ENCODE measurements at places on chromosomes 2 and 18.

- no peak for DNase-seq
Observed at GRCh38 chr2:105625632-105626031, 119.1 kb upstream of the NCK2 start.

DNA sequence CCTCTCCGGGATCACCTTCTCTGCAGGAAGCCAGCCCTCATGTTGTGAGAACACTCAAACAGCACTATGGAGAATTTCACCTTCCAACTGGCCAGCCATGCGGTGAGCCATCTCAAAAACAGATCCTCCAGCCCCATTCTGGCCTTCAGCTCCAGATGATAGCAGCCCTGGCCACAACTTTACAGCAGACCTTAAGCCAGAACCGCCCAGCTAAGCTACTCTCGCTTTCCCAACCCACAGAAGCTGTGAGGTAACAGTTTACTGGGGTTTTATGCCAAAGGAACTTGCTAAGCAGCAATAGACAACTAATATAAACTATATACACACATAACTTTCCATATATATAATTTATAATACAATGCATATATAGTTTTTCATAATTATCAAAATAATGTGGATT, 11.6 kb upstream of the PTPN4 start:
- no peak for DNase-seq

GRCh38 chr2:174750923-174751441, 13.3 kb downstream of the CHRNA1 start:
- no peak for DNase-seq

- no peak for DNase-seq
Observed at GRCh38 chr18:8610459-8610851, 1.2 kb downstream of the RAB12 start.

DNA sequence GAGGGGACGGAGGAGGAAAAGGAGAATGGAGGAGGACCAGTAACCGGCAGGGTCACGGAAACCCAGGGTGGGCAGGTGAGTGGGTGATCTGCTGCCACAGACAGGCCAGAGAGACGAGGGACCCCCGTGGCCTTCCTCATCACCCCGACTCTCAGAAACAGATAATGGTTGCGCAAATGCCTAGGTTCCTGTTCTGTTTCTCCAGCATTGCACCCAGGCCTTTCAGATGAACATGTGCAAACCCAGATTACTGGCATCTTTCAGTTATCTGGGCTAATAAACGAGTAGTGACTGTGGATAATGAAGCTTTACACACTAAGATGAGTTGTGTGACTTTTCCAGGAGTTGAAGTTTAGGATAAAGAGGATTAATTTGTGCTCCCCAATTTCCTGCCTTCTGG, 46.5 kb downstream of the TET3 start:
- DNase-seq: no peak

DNA sequence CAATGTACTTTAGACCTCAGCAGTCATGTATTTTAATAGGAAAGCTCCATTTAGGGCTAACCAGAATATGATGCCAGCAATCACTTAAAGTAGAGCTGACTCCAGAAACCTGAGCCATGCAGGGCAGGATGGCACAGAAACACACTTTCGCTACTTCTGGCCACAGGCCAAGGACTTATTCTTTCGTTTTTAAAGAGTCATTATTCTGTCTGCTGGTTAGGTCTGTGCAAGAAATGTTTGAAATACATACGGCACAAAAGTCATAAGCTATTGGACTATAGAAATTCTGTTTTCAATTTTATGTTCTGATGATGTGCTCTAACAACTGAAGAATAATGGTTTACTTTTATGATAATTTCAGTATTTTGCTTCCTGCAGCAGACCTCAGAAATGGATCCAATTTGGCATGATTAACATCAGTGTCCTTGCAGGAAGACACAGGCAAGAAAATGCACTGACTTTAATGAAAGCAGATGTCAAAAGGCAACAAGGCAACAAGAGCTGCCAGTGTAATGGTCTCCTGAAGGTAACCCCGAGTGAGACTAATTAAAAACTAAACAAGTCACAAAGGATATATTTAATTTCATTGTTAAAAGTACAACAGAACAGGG, 114.4 kb upstream of the CHRNA1 start:
- DNase-seq: no peak

DNA sequence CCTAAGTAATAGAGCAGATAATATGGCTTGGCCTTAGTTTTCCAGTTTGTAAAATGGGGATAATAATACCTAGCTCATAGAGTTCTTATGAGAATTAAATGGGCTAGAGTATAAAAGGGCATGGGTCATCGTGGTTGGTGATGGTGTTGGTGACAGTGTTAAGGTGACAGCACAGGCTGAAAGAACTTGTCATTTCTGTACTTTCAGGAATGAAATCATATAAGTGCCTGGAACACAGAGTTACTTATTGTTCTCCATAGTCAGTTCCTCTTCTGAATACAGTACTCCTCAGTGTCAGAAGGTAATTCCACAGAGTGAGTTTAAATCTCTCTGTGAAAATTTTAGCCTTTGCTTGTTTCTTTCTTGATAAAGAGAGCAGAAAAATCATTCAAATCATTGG, 42.4 kb downstream of the KIF5C start:
- DNase-seq: no peak

- DNase-seq: no peak
Observed at GRCh38 chr2:223896833-223897311, 48.3 kb downstream of the WDFY1 start.

- no peak for DNase-seq
Observed at GRCh38 chr2:41448221-41448620, 599.6 kb upstream of the PKDCC start.

DNA sequence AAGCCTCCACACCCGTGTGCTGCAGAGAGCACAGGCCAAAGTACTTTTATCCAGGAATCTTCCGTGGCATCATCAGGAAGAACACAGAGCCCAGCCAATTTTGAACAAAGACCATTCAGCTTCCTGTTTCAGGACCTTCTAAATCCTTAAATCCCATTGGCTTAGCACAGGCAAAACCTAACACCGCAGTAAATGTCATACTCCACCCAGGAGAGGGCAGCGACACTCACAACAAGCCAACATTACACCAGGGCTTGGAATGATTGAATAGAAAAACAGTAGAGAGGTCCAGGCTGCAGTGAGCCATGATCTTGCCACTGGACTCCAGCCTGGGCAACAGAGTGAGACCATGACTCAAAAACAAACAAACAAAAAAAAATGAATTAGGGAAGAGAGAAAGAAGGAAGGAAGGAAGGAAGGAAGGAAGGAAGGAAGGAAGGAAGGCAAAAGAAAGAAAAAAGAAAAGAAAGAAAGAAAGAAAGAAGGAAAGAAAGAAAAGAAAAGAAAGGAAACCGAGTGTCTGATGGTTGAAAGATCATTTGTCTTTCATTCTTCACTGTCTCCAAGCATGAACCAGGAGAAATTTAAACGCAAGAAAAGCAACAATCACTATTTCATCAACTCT, 144.6 kb upstream of the SATB2 start:
- DNase-seq: no peak

DNA sequence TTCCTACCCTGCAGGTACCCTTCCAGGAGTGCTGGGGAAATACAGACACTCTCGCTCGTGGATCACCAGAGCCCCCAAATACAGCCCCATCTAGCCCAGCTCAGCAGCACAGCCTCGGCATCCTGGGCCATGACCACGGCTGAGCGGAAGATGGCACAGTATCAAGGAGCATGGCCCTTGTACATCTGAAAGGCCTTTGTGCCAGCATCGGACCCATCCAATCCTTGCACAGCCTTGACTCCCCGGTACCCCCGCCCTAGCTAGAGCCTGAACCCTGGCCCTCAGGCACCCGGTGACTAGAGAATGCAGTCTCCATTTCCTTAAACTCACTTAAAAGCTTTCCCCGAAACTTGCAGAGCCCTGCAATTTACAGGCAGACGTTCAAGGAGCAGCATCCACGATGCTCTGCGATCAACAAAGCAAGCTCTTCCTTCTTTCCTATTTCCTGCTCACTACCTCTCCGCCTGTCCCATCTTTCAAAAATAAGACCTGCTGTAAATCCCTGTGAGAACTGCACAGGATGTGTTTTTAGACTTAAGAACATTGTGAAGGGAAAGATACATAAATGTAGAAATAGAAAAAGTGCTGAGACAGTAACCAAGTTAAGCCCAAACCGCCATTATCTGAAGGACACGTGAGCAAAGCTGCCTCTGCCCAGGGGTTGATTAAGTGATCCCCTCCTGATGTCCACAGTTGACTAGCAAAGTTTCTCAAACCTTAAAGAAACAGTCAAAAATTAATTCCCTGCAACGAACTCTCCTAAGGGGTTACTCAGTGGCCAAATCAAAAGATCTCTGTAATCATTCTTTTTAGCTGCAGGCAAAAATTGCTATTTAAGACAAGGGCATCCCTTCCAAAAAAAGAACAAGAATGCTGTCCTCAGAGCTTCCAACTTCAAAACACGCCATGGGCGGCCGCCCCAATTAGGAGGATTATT, 48.5 kb downstream of the ZNF516 start:
- DNase-seq: no peak

DNA sequence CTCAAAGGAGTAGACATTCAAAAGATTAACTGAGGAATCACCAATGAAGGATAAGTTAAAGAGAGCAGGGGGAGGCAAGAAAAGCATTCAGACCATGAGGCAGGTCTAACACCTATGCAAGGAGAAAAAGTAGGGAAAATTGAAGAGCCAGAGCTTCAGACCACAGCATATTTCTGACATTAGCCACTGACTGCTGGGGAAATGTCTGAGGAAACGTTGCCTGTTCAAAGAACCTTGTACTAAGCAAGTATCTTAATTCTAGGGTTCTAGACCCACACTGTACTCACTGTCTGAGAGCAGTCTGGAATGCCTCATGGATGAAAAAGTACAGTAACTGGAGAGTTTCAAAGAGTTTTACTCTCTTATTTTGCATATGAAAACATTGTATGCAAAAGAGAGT, 39.5 kb upstream of the TFPI start:
- no peak for DNase-seq

DNA sequence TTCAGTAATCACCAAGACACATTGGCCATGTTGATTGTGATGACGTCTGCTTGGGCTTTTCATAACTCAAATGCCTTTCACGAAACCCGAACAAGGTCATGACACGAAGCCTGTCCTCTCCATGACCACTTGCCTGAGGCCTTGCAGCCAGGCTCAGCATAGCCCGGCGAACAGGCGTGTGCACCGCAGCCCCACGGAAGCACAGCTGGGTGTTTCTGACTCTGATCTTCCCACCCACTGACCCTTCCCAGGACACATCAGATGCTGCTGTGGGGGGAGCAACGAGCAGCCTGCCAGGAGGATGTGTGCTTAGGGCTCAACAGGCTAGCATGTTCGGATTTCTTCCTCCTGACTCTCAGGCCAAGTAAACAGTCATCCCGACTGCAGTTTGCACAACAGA, 369.4 kb upstream of the SALL3 start:
- DNase-seq: no peak

- no peak for DNase-seq
Observed at GRCh38 chr2:144331674-144332355, 188.1 kb downstream of the ZEB2 start.

DNA sequence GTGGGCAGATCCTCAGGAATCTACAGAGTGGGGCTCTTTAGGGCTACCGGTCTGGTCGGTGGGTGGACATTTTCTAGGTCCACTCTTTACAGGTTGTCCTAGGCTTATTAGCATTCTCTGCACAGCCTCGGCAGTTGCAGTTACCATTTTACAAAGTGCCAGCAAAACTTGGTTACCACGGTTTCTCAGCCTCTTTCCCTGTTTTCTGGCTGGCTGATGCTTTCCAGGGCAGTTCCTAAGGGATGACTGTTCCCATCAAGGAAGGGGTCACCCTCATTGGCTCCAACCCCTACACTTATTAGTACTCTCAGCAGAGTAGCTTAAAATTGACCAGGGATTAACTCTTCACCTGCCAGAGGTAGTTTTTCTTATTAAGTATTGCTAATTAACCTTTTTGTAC, 2.0 kb upstream of the AQP4 start:
- no peak for DNase-seq

All from activated CD4-positive, alpha-beta T cell treated with anti-CD3 and anti-CD28 coated beads for 24 hours (primary cell).